ENCODE measurements at places on chromosomes 6 and 20.

- DNase-seq = no peak
Measured at GRCh38 chr6:161554883-161555282, 281.0 kb upstream of the AGPAT4 start.

DNA sequence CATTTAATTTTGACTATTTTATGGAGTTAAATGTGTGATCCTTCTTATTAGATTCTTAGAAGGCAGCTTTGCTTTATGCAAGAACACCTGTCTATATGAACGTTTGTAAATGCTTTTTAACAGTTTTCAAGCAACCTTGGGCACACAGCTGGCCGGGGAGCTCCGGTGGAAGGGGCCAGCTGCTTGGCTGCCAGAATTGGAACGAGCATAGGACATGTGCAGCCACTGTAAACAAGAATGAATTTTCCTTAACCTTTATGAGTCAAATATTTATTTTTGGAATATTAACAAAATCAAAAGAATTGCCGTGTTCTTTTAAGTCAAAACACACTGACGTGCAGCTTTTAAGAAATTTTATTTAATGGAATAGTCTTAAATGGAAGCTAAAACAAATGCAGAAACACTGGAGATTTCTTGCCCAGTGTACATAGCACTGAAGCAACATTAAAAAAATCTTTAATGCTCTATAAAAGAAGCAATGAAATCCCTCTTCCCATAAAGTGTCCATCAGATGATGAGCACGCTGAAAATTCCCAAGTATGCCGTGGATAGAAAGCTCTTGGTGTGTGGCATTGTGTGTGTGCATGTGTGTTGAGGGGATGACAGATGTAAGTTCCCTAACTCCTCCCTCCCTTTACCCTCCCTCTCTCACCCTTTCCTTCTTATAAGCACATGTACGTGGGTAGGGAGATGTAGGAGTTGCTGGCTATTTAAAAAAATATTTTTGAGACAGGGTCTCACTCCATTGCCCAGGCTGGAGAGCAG lies 208.9 kb upstream of the EXOC2 start:
- no peak for DNase-seq

- no peak for DNase-seq
Measured at GRCh38 chr20:18101125-18101810, 36.4 kb upstream of the KAT14 start.

GRCh38 chr20:24833592-24833991 lies 115.5 kb upstream of the CST7 start:
- DNase-seq = no peak

DNA sequence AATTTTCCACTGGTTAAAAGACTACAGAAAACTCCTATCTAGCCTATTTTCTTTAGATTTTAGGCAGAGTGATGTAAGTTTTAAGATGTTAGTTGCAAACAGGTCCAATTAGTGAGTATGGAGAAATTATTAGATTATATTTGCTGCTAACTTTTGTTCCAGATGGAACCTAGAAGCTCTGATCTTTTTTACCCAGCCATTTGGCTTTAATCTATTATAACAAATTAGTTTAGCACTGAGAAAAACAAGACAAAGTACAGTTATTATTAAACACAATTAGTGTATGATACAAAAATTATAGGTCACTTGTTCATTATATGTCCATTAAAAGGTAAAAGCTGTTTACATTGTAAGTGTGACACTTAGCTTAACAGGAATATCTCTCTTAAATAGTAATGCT lies 2.5 kb downstream of the FAM162B start:
- DNase-seq = no peak

GRCh38 chr20:17889226-17889625 lies 79.4 kb downstream of the SNX5 start:
- DNase-seq = no peak

DNA sequence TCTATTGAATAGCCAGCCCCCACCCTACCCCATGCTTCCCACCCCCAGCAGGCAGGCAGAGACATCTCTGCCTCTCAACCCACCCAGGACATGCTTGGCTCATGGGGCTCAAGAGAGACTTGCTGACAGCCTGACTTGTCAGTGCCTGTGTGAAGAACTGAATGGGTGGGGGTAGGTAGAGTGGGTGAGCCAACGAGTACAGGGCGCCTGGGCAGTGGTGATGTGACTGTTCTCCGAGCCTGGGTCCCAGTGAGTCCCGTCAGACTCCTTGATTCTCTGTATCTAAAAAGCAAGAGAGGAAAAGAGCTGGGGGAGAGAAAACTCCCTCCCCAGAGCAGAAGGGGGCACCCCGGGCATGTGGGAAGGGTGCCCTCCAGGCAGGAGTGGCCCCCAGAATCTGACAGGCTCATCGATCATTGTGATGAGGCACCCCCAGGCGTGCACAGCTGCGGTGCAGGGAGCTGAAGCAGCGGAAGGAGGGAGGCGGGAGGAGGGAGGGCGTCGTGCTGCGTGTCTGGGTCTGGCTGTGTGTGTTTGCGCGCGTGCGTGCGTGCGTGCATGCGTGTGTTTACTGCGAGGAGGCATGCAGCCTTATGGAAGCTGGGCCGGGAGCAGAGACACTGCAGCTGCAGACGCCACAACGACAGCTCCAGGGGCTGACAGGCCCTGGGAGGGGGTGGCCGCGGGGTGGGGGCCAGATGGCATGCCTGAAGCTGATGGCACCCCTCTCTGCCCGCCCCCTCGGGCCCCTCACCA lies 40.2 kb downstream of the FOXP4 start:
- DNase-seq = no peak

GRCh38 chr20:59662856-59663512 lies 58.6 kb downstream of the PHACTR3 start:
- DNase-seq = no peak

DNA sequence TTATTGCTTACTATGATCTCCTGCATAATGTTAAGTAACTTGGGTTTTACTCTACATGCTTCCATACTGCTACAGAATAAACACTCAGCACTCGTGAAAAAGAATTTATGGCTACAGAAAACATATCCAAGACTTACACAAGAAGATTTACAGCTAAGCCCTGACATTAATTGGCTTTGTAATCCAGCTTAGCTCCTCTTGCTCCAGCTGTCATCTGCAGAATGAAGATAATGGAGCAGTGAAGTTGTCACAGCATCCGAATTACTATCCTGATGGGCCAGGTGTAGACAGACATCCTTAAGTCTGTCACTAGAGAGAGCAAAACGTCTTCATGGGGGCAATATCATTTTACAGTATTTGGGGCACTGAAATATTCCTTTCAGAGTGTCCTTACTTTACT lies 155.3 kb downstream of the PRKN start:
- DNase-seq = no peak

DNA sequence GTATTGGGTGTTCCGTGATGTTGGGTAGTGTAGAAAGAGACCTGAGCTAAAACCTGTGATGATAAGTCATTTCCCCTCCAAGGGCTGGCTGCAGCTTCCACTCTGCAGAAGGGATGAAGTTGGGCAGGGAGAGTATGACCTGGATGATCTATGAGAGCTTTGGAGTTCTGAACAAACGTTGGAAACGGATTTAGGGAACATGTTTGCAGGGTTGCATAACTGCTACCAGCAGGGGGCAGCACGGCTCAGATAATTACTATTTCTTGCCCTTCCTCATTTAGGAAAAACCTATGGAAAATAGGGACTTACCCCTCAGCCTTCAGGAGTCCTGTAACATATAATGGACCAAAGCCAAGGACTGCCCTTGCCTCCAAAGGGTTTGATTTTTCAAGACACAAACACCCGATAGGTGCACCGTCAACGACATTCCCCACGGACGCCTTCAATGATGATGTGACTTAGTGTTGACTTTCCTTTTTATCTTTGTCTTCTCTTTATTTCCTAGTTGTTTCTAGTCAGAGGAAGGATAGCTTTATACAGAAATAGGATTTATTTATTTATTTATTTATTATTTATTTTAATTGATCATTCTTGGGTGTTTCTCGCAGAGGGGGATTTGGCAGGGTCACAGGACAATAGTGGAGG lies 164.9 kb upstream of the SASH1 start:
- DNase-seq = peak; percentile 59

DNA sequence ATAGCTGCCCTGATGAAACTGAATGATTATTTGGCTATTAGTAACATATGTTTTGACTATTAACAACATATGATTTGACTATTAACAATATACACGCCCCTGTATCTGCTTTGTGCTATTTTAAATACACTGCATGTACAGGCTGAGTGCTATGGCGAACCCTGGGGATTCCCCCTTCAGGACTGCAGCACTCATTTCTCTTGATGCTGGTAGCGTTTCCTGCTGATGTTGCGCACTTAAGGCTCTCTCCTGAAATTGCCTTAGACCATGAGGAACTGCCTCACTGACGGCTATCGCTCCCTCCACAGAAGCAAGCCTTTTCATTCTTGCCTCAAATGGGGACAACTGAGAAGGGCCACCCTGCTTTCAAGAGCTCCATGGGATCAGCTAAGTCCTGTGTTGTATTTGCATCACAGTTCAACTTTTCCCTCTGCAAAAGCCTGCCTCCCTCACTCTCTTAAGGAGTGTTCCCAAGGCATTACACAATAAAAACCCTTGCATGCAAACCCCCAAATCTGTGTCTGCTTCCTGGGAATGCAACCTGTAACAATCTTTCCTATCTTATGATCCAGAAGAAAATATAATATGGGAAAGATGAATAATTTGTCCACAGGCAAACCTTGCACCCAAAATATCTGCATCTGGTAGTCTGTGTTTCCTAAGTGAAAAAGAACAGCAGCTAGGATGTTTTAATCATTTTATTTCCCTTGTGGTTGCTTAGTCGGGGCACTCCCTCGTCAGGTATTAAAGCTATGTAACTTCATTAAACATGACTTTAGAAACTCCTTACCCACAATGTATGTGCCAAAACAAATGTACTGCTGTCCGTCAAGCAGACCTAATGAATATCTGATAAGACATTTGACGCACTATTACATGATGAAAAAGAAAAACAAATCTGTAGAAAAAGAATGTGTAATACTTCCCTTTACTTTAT lies 456.4 kb downstream of the COL12A1 start:
- DNase-seq = no peak

DNA sequence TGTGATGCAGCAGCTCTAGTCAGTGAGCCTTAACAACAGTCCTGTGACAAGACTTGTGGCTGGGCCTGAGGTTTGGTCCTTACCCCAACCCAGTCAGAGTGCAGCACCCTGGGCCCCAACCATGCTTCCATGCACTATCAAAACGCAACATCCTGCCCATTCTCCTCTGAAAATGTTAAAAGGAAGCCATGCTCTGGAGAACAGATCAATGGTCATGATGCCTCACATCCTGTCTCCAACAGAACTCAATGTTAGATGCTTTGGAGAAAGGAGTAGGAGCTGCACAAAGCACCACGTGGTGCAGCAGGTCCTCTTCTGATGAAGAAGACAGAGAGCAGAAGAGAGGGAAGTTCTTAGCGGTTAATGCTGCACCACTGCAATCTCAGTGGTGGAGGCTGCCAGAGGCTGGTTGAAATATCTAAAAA lies 41.9 kb downstream of the TRAM2 start:
- DNase-seq = no peak

DNA sequence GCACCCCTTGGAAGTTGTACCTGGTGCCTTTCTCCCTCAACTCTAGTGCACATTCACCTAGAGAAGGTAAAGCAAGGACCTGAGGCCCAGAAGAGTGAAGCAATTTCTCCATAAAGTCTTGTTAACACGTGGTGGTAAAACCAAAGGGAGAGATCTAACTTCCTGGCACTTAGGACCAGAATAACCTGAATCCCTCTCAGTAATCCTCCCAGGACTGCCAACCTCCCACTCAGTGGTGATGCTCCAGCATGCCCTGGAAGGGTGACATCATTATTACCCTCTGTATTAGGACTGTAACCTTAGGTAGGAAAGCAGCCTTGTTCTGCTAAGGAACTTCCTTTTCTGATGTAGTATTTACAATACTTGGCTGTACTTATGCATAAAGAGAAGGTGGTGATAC lies 330.6 kb upstream of the MARCKS start:
- no peak for DNase-seq

GRCh38 chr6:126083875-126084274 lies 97.5 kb downstream of the TRMT11 start:
- no peak for DNase-seq

DNA sequence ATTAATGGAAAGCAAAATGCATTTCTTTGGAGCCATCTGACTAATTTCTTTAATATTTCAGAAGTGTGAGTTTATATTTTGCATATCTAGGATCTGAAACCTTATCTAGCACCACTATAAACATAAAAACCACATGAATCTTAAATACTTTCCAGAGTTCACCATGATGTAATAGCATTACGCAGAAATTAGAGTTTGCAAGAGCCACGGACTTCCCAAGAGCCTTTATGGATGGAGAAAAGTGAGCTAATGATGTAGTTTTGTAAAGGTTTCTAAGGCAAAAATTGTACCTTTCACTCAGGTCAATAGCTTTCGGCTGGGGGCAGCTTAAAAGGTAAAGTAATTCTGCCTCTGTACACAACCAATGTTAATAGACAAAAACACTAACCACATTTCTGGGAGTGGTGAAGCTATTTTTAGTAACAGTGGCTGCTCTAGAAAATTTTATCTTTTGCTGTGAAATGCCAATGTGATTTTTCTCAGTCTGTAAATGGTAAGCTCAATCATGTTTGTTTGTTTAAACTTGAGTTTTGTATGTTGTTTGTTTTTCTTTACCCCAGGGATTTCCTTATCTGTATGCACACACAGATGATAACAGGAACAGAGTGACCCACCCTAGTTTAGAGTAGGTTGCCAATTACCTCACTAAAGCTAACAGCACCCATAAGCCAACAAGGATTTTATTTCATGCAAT lies 80.5 kb downstream of the FILIP1 start:
- DNase-seq = no peak

DNA sequence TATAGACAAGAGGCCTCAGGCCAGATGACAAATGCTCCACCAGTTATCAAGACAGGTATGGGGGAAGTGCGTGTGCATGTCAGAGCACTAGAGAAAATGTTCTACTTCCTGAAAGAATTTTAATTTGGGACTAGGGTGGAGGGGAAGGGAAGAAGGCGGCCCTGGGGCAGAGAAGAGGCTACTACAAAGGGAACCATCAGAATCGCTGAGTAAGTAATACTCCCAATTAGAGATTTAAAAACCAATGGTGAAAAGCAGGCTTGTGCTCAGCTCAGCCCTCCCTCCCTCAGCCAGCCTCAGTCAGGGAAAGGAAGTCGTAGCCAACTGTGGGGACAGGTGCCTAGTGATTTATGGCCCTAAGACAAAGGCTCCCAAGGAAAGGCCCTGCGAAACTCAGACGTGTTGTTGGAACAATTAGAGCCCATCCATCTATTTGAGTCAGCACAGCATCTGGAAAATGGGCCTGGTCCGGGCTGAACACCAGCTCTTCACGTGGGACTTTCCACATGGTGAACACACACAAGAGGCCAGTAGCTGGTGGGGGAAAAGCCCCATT lies 15.0 kb upstream of the MAFB start:
- no peak for DNase-seq

DNA sequence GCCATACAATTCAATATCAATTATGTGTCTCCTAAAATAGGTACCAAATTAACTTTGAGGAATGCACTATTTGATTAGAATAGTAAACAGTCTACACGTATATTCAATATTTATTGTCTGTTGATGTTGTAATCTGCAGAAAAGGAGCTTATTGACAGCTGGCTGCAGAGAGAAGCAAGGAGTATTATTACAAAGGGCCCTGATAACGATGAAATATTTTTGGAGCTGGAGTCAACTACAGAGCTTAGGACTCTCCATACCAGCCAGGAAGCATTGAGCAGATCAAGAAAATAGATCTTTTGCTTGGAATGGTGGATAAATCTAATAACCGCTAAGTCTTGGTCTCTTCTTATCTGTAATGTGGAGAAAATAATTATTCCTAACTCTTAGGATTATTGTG lies 25.5 kb downstream of the ABRACL start:
- DNase-seq = no peak

GRCh38 chr6:111805511-111806164 lies 67.6 kb downstream of the FYN start:
- no peak for DNase-seq

GRCh38 chr6:19852927-19853326 lies 15.8 kb downstream of the ID4 start:
- no peak for DNase-seq
